Glutamatergic neuron (in vitro differentiated cells): ENCODE measurements at places on chromosomes 3 and 15. TPM values are rescaled to one million over a fixed set of nuclear protein-coding genes. Genes with fewer than 3 reads are reported as not detected.

GRCh38 chr3:47849699-47850563, 47.0 kb downstream of the DHX30 start:
- DNase-seq = no peak

GRCh38 chr3:83226751-83227150, 1465.3 kb upstream of the GBE1 start:
- DNase-seq = no peak

- DNase-seq = no peak
Measured at GRCh38 chr3:58681863-58682262, 15.3 kb upstream of the FAM3D start.

Gene STX19
- total RNA-seq = not detected

Gene HIGD2B
- total RNA-seq = not detected

DNA sequence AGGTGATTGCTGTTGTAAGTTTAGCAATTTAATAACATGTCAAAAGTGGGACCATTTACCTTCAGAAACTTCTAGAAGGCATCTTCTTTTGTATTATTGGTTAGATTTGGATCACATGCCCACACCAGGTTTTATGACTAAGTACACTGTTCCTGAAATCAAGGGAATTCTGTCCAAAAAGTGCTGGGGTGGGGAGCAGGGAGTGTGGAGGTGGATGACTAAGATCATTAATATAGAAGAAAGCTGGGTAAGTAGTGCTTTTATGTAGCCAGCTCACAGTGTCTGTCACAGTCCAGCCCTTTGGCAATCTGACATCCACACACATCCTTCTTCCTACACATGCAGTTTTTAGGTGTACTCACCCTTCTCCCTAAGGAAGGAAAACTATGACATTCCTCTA, 120.0 kb downstream of the TMCO5A start:
- no peak for DNase-seq

Gene SLC27A2
- not detected for total RNA-seq

Gene GNAT1
- total RNA-seq = not detected

Gene KCNMB2
- total RNA-seq = 0.47 TPM

DNA sequence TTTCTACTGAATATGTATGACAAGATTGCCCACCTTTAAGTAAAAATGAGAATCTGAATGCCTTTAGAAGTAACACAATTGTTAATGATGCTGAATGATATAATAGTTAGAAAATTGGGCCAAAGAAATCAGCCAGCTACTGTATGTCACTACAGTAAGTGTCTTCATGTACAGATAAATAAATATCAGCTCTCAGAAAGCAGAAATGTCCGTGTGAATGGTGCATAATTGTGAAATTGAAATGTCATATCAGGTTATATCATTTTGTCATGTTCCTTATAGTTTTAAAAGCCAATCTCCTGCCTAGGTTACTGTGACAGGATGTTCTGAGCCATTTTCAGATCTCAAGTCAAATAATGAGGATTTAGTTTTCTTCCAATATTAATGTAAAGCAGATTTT, 90.6 kb upstream of the SNTN start:
- no peak for DNase-seq

Gene ZFAND6
- total RNA-seq = 80.1 TPM

- no peak for DNase-seq
Measured at GRCh38 chr3:94615275-94616065, 552.6 kb downstream of the NSUN3 start.

DNA sequence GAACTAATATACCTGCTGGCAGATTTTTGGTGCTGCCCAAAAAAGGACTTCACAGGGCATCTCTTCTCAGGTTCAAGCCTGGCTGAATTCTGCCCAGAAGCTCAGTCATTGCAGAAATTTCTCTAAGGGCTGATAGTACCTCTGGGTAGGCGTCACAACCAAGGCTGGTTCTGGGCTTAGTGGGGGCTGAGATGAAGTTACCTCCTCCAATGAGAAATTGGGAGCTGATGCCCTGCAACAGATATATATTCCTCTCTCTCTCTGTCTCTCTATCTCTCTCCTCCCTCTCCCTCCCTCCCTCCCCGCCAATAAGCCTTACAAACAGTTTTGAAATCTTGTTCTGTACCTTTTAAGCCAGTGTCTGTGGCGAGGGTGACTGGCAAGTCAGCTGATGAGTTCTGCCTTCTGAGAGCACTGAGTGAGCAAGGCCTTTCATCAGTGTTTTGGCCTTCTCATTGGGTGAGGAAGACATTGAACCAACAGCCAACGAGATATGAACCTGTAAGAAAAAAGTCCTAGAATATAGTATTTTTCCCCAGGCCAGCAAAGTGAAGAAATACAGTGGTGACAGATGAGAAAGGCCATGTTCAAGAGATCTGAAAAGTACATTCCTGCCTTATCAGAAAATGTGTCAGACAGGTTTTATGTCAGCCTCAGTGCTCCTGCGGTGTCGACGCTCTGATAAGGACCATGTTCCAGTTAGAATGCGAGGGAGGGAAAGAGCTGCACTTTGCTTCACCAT, 45.5 kb downstream of the TMEM39A start:
- DNase-seq = no peak

DNA sequence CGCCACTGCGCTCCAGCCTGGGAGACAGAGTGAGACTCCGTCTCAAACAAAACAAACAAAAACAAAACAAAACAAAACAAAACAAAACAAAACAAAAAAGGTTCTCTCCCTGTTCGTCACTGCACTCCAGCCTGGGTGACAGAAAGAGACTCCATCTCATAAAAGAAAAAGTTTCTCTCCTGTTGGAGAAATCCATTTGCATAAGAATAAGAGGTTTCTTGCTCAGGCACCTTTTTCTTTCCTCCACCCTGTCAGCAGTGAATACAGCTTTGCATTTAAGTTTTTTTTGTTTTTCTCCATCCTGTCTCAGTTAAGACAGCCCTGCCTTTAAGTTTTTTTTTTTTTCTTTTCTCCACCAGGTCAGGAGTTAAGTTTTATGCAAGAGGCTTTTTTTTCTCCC, 109.5 kb downstream of the DPH6 start:
- no peak for DNase-seq

DNA sequence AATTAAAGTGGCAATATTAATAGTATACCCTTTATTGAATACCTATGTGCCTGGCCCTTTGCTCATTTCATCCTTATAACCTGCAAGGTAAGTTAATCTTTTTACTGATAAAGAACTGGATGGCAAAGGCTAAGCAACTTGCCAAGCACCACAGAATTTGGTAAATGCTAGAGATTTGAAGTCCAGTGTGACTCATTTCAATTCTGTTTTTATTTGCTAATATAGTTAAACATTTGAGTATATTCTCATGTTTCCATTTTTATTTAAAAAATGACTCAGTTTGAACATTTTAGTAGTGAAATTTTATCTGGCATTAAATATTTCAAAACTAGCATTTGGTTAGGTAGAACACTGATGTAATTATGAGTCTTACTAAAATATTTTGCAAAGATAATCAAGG, 11.3 kb downstream of the PFN2 start:
- DNase-seq = no peak

DNA sequence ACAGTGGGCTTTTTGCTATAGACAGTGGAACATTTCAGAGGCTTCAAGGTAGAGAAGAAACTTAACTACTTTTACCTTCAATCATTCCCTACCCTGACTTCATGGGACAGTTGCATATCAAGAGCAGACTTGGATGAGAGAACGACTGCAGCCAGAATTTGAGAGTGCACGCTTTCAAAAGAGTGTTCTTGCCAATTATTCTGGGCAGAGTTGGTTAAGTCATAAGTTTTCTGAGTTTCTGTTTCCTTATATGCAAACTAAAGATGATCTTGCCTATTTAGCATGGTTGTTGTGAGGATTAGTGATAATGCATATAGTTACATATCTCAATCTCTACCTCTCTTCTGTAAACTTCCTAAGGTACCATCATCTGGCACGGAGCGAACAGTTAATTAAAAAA, 7.6 kb downstream of the SLC9A9 start:
- DNase-seq = no peak

- peak; percentile 80 for DNase-seq
Measured at GRCh38 chr15:101250873-101251829, 697 bp downstream of the CHSY1 start.

DNA sequence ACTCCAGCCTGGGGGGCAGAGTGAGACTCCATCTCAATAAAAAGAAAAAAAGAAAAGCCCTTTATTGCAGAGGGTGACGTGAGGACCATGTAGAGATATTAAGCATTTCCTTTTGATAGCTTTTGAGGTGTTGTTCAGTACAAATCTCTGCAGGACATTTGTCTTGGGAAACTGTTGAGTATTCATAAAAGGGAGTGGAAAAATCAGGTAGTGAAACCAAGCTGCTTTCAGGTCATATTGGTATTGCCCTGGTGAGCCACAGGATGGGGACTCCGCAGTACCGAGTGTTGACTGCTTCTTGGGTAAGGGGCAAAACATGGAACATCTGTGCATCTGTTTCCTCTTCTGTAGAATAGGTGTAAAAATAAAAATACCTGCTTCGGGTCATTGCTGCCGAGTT, 9.9 kb downstream of the ITPR1 start:
- no peak for DNase-seq

DNA sequence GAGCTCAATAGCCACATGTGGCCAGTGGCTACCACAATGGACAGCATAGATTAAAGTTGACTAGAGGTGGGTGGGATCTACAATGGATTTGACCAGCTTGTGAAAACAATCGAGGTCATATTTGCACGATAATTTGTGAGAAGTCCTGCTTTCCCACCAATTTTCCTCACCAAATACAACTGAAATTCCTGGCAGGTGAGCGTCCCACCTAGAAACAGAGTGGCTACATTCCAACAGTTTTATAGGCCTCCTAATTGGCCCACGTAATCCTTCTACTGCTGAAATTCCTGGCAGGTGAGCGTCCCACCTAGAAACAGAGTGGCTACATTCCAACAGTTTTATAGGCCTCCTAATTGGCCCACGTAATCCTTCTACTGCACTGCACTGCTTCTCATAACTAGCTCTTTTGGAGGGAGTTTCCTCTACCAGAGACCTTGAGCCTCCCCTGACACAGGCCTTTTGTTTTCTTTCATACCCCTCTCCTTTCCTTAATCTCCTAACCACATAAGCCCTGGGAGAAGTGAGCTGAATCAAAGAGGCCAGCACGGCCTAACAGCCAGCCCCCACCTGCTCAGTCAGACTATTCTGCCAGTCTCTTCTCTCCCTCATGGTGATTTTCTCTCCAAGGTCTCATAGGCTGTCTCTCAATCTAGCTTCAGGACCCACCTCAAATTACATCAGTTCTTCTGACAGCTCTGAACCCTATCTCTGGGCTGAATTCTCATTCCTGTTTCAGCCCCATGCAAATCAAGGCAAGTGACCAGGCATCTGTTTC, 80.2 kb downstream of the BFSP2 start:
- no peak for DNase-seq

Gene CERS3
- not detected for total RNA-seq

- no peak for DNase-seq
Measured at GRCh38 chr15:43991206-43991605, 164.4 kb downstream of the WDR76 start.

DNA sequence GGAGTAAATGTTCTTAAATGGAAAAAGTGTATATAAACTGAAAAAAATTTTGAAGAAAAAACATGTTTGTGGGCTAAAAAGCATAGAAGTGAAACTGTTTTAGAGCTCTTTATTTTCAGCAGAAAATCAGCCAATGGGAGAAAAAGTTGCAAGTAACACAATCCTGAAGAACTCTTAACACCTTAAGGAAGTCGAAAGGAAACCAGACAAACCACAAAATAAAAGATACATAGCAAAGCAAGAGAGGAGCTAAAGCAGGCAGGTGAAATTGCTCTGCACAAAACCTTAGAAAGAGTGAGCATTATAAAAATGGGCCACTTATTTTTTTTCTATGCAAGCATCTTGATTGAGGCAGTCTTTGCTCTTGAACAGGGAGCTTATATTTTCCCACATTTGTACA, 300.5 kb downstream of the RAP2B start:
- no peak for DNase-seq

Gene TADA3
- 59.1 TPM for total RNA-seq

DNA sequence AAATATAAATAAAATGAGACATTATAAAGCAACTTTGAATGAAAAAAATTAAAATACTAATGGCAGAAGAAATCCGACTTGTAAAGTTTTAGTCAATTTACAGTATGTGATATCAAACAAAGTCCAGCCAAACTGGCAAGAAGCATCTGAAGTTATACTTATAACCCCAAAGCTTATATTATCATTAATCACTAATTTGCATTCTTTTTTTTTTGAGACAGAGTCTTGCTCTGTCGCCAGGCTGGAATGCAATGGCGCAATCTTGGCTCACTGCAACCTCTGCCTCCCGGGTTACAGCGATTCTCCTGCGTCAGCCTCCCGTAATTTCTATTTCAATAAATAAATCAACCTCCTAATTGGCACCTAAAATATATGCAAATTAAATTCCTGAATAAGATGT, 80.1 kb downstream of the AQR start:
- no peak for DNase-seq

Gene LRRC31
- total RNA-seq = not detected

DNA sequence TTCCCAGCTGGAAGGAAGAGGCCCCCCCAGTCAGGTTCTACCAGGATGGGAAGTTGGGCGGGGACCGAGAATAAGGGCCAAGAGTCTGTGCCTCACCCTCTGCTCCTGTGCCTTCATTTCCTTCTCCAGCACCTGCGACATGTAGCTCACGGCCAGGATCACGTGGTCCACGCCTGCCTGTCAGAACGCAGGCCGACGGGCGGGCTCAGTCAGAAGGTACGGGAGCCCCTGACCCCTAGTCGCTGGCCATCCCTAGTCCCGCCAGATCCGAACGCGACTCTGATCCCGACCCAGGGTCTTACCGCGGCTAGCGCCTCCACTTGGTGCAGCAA, 489 bp downstream of the GMPPB start:
- peak; percentile 59 for DNase-seq

Gene C2CD4A
- 0.20 TPM for total RNA-seq
